ENCODE measurements at places on chromosomes 6 and 20.

GRCh38 chr6:88013015-88013414 is 34.6 kb upstream of the SPACA1 start:
- no peak for DNase-seq

- DNase-seq = no peak
These were observed 54.0 kb upstream of the PLN start for GRCh38 chr6:118494091-118494490.

DNA sequence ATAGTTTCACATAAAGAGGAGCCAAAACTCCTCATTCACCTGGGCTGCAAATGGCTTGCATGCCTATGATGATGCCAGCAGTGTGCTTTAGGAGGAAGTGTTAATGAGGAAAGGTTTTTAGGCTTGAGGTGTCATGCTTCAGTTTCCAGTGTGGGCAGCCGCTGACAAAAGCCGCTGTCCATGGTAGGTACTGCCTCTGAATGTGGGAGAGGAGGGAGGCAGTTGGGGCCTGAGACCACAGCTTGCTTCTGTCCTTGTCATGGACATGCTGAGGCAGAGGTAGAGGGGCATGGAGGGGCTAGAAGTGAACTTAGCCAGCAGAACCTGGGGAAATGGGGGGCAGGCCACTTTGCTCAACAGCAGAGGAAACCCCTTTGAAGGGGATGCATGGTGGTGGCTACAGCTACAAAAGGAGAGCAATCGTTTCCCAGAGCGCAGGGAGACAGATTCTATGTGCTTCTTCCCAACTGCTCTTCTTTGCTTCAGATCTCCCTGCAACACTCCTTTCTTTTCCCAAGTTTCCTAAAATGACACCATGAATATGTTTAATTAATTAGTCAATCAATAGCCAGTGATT is 372.1 kb upstream of the CNR1 start:
- DNase-seq = no peak

DNA sequence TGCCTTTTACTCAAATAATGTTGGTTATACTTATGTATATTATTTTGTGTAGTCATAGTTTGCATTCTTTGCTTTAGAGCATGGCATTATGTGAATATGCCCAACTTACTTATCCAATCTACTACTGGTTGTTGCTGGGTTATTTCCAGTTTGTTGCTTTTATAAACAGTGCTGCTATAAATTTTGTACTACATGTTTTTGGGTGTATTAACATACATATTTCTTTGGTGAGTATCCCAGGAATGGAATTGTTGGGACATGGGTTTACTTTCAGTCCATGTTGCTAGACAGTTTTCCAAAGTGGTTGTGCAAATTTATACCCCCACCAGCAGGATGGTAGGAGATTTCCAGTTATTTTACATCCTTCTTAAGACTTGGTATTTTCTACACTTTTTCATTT is 157.1 kb upstream of the THEMIS start:
- DNase-seq = no peak

- DNase-seq = no peak
These were observed 37.0 kb upstream of the HLA-A start for GRCh38 chr6:29905286-29905685.

GRCh38 chr6:22332216-22332615 is 35.4 kb upstream of the PRL start:
- no peak for DNase-seq
